Effector memory CD8-positive, alpha-beta T cell (primary cell): ENCODE measurements at places on chromosomes 5 and 9.

DNA sequence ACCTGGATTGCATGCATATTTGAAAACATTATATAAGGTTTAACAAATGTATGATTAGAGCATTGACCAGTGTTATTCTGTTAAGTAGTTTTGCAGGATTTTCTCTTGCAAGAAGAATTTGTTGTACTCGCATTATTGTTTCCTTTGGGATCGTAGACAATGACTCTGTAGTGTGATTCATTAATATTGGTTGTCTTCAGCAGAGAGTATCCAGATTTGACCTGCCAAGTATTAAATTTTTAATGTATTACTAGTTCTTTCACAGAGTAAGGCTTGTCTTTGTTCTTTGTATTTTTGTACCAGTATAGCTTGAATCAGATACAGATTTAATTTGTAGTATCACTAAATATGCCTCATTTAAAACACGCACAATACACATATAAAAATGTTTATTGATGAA lies 155.0 kb downstream of the PBX3 start:
- no peak for DNase-seq
- H3K36me3 ChIP-seq = no peaks in the 10 kb centered on the region
- H3K27me3 ChIP-seq = no peaks in the 10 kb centered on the region
- H3K27ac ChIP-seq = no peak overlapping the region
- H3K4me1 ChIP-seq = no peaks in the 10 kb centered on the region

GRCh38 chr5:29984156-29984540 lies 1209.3 kb upstream of the CDH6 start:
- H3K27ac ChIP-seq = no peak overlapping the region
- H3K27me3 ChIP-seq = no peaks in the 10 kb centered on the region
- H3K4me3 ChIP-seq = no peak overlapping the region
- no peaks in the 10 kb centered on the region for H3K4me1 ChIP-seq

DNA sequence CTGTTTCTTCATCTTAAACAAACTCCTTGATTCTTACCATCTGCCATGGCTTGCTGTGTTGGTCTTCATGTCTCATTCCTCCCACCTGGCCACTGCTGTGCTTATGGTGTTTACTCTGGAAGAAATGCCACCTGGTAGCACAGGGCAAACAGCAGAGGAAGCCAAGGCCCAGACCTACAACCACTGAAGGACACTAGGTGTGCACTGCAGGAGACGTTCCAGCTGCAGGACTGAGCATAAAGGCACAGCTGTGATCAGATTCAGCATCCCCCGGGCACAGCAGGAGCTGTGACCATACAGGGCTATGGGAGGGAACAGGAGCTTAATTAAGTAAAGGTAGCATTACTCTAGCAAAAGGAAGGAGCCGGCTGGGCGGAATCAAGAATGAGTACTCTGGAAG lies 12.6 kb upstream of the GNAQ start:
- H3K4me1 ChIP-seq = peaks cover 4% of the 10 kb centered on the region
- no peak overlapping the region for H3K27ac ChIP-seq
- H3K36me3 ChIP-seq = peaks cover 2% of the 10 kb centered on the region
- DNase-seq = no peak
- no peak overlapping the region for H3K4me3 ChIP-seq
- H3K27me3 ChIP-seq = peaks cover 31% of the 10 kb centered on the region

GRCh38 chr9:68509689-68510088 lies 31.0 kb downstream of the TMEM252 start:
- H3K27ac ChIP-seq = no peak overlapping the region
- peaks cover 11% of the 10 kb centered on the region for H3K27me3 ChIP-seq
- peaks cover 3% of the 10 kb centered on the region for H3K36me3 ChIP-seq
- H3K4me1 ChIP-seq = no peaks in the 10 kb centered on the region
- H3K4me3 ChIP-seq = no peak overlapping the region

DNA sequence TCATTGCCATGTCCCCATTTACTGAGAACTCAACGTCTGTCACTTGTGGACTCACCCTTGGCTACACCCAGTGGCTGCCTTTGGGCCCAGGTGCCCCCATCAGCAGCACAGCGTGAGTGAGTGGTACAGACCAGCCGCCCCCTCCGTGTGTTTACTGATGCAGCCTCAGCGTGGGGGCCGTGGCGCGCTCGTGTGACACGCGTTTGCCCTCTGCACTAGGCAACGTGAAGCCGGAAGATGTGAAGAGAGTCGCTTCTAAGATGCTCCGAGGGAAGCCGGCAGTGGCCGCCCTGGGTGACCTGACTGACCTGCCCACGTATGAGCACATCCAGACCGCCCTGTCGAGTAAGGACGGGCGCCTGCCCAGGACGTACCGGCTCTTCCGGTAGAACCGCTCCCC lies 12.4 kb downstream of the PMPCA start:
- H3K27me3 ChIP-seq = no peaks in the 10 kb centered on the region
- H3K27ac ChIP-seq = no peak overlapping the region
- H3K4me3 ChIP-seq = no peak overlapping the region
- peaks cover 62% of the 10 kb centered on the region for H3K36me3 ChIP-seq
- no peaks in the 10 kb centered on the region for H3K4me1 ChIP-seq

DNA sequence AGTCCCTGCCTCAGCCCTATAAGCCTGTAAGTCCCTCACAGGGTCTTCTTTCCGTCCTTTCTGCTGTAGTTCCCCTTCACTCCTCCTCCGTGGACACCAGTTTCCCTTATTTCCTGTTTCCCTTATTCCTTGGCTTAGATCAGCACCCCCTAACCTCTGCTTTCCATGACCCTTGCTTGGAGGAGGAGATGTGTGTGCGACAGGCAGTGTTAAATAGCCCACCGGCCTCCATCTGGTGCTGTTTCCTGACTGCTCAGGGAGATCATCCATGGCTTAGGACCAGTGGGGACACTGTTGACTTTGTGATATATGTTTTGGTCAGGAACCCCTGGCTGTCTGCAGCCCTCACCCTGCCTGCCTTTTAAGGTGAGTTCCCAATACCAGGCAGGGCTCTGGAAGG lies 34.1 kb upstream of the PSD2 start:
- H3K36me3 ChIP-seq = no peaks in the 10 kb centered on the region
- H3K27ac ChIP-seq = peak overlapping the region; percentile 11

- DNase-seq = no peak
- H3K36me3 ChIP-seq = peaks cover 5% of the 10 kb centered on the region
- H3K4me1 ChIP-seq = no peaks in the 10 kb centered on the region
- H3K27me3 ChIP-seq = peaks cover 22% of the 10 kb centered on the region
- H3K27ac ChIP-seq = no peak overlapping the region
These were observed 40.4 kb downstream of the SPARC start for GRCh38 chr5:151646334-151646733.

DNA sequence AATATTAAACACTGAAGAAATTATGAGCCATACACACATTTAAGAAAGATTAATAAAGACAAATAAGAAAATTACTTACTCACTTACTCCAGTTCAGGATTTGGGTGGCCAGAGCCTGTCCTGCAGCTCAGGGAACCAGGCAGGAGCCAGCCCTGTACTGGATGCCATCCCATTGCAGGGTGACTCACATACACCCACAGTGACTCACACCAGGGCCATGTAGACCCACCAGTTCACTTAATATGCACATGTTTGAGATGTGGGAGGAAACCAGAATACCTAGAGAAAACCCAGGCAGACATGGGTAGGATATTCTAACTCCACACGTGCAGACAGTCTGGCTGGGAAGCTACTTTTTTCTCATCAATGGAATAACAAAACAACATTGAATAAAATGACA lies 49.6 kb upstream of the ADRB2 start:
- no peaks in the 10 kb centered on the region for H3K36me3 ChIP-seq
- H3K27me3 ChIP-seq = peaks cover 11% of the 10 kb centered on the region
- no peaks in the 10 kb centered on the region for H3K4me1 ChIP-seq
- H3K4me3 ChIP-seq = no peak overlapping the region
- no peak overlapping the region for H3K27ac ChIP-seq

DNA sequence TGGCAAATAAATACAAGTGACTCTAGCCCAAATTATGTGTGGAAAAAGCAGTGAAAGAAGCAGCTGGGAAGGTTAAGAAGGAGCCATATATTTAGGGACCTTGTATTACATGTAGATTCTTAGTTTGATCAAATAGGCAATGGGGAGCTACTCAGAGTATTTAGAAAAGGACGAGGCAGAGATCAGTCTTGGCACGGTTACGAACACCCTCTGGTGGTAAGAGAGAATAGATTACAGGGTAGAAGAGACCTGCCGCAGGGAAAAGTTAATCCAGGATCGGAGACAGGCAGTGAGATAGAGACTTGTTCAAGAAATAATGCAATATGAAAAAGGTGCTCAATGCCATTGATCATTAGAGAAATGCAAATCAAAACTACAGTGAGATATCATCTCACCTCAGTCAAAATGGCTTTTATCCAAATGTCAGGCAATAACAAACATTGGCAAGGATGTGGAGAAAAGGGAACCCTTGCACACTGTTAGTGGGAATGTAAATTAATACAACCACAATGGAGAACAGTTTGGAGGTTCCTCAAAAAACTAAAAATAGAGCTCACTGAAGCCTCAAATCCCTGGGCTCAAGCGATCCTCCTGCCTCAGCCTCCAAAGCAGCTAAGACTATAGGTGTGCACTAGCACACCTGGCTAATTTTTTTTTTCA lies 12.0 kb downstream of the INIP start:
- peaks cover 18% of the 10 kb centered on the region for H3K4me1 ChIP-seq
- no peak overlapping the region for H3K4me3 ChIP-seq
- no peak for DNase-seq
- H3K27me3 ChIP-seq = no peaks in the 10 kb centered on the region
- no peak overlapping the region for H3K27ac ChIP-seq
- H3K36me3 ChIP-seq = peaks cover 4% of the 10 kb centered on the region

DNA sequence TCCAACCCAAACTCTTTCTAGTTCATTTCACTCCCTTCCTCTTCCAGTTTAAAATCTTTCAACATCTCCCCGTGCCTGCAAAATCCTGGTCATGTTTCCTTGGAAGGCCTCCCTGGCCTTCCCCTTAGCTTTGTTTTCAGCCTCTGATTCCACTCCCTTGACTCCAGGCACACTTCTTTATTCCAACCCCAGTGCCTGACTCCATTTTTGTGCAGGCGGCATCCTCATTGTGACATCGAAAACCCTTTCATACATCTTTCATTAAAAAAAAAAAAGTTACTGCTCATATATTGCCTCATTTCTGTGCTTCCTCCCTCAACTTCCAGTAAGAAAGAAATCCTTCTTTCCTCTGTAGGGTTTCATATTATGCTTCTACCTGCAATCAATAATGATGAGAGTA lies 7.1 kb upstream of the TNFSF8 start:
- no peak overlapping the region for H3K4me3 ChIP-seq
- H3K27ac ChIP-seq = no peak overlapping the region
- H3K4me1 ChIP-seq = peaks cover 5% of the 10 kb centered on the region
- H3K27me3 ChIP-seq = no peaks in the 10 kb centered on the region
